Calu3 (cell line): ENCODE measurements at places on chromosomes 7 and 10.
A peak's percentile ranks its signal among the peaks of the same experiment; 100 is the strongest.

GRCh38 chr10:77138541-77138940 is 499.1 kb downstream of the KCNMA1 start:
- H3K4me3 ChIP-seq, result no peak overlapping the region
- no peak overlapping the region for H3K27ac ChIP-seq
- no peaks in the 10 kb centered on the region for H3K4me1 ChIP-seq
- no peaks in the 10 kb centered on the region for H3K36me3 ChIP-seq

GRCh38 chr10:118564652-118565051 is 30.8 kb downstream of the PRLHR start:
- no peak for DNase-seq
- peaks cover 53% of the 10 kb centered on the region for H3K27me3 ChIP-seq
- H3K36me3 ChIP-seq, result no peaks in the 10 kb centered on the region
- H3K4me1 ChIP-seq, result no peaks in the 10 kb centered on the region
- H3K4me3 ChIP-seq, result no peak overlapping the region
- H3K27ac ChIP-seq, result no peak overlapping the region

DNA sequence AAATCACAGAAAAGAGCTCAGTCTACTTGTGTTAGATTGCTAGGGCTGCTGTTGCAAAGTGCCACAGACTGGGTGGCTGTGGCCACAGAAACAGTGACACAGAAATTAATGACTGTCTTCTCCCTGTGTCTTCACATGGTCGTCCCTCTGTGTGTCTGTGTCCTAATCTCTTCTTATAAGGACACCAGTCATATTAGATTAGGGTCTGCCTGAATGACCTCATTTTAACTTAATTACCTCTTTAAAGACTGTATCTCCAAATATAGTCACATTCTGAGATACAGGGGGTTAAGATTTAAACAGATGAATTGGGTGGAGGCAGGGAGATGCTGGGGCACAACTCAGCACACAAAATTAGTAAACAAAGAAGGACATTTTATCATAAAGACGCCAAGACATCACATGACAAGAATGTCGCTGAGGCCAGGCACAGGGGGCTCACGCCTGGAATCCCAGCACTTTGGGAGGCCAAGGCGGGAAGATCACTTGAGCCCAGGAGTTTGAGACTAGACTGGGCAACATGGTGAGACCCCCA is 23.3 kb upstream of the PARD3 start:
- DNase-seq, result no peak
- H3K4me3 ChIP-seq, result no peak overlapping the region
- H3K36me3 ChIP-seq, result no peaks in the 10 kb centered on the region

GRCh38 chr7:129784783-129785684 is 167.7 kb downstream of the UBE2H start:
- H3K4me1 ChIP-seq, result peaks cover 26% of the 10 kb centered on the region
- peaks cover 87% of the 10 kb centered on the region for H3K27me3 ChIP-seq
- H3K4me3 ChIP-seq, result peak overlapping the region; percentile 66

- H3K4me3 ChIP-seq, result no peak overlapping the region
- no peak for DNase-seq
- H3K36me3 ChIP-seq, result peaks cover 15% of the 10 kb centered on the region
- no peaks in the 10 kb centered on the region for H3K27me3 ChIP-seq
Measured at GRCh38 chr10:113000442-113000841, 50.4 kb downstream of the TCF7L2 start.

DNA sequence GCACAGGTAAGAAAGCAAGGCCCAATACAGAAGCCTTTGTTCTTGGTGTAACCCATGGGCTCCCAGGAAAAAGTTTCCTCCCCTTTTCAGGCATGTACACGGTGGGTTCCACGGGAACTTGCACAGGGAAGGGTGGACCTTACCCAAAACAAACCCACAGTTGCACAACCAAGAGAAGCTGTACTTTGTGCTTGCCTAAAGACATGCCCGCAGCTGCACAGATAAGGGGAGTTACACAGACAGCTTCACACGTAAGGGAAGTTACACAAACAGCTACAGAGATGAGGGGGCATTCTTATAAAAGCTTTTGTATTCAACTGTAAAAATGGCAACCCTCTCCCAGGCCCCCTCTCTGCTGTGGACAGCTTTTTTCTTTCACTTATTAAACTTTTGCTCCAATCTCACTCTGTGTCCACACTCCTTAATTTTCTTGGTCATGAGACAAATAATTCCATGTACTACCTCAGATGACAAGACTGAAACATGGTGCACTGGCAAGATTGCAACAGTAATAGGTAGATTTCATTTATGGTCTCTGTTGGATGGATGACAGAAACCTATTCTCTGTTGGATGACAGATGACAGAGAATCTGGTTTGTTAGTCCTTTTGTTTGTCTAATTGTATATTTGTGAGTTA is 72.9 kb downstream of the ATE1 start:
- no peak overlapping the region for H3K27ac ChIP-seq
- H3K4me3 ChIP-seq, result no peak overlapping the region
- DNase-seq, result no peak
- no peaks in the 10 kb centered on the region for H3K27me3 ChIP-seq

GRCh38 chr10:38038107-38038931 is 27.8 kb downstream of the ZNF33A start:
- no peaks in the 10 kb centered on the region for H3K27me3 ChIP-seq
- H3K4me1 ChIP-seq, result no peaks in the 10 kb centered on the region
- no peak for DNase-seq
- H3K27ac ChIP-seq, result no peak overlapping the region

DNA sequence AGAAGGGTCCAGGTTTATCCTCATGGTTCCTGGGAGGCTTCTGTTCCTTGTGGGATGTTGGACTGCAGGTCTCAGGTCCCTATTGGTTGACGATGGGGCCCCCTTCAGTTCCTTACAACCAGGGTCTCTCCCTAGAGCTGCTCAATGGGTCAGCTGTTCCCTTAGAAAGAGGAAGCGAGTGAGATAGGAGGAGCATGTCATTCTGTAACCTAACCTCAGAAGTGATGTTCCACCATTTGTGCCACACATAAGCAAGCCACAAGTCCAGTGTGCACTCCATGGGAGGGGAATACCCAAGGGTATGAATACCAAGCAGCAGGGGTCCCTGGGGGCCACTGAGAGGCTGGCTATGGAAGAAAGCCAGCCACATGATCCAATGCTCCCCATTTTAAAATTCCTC is 192.7 kb downstream of the GATA3 start:
- H3K36me3 ChIP-seq, result no peaks in the 10 kb centered on the region
- no peaks in the 10 kb centered on the region for H3K27me3 ChIP-seq
- no peak overlapping the region for H3K27ac ChIP-seq
- H3K4me1 ChIP-seq, result no peaks in the 10 kb centered on the region
- no peak overlapping the region for H3K4me3 ChIP-seq
- DNase-seq, result no peak

- peak overlapping the region; percentile 60 for H3K27ac ChIP-seq
- peaks cover 10% of the 10 kb centered on the region for H3K36me3 ChIP-seq
- H3K4me1 ChIP-seq, result peaks cover 40% of the 10 kb centered on the region
- no peaks in the 10 kb centered on the region for H3K27me3 ChIP-seq
- DNase-seq, result no peak
- H3K4me3 ChIP-seq, result peak overlapping the region; percentile 44
Measured at GRCh38 chr10:99917963-99918825, 91.6 kb downstream of the DNMBP start.

GRCh38 chr10:126634347-126634746 is 36.1 kb downstream of the C10orf90 start:
- no peak for DNase-seq
- H3K4me3 ChIP-seq, result no peak overlapping the region
- H3K27me3 ChIP-seq, result peaks cover 29% of the 10 kb centered on the region
- H3K4me1 ChIP-seq, result no peaks in the 10 kb centered on the region

DNA sequence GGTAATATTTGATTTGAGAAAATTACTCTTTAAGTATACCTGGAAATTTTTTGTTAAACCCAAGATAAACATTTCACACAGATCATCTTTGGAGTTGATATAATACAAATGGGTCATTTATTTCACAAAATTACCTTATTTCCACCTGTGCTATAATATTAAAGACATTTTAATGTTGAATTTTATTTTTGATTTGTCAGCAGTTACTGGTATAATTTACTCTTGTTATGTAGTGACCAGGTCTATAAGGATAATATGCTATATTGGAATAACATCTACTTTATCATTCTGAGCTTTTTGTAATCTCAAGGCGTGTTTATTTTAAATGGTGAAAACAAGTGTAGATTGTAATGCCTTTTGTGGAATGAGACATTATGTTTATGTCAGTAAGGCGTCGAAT is 26.6 kb downstream of the PRKAR2B start:
- no peaks in the 10 kb centered on the region for H3K4me1 ChIP-seq
- no peaks in the 10 kb centered on the region for H3K27me3 ChIP-seq
- H3K27ac ChIP-seq, result no peak overlapping the region

GRCh38 chr7:16754856-16755317 is 1.3 kb downstream of the TSPAN13 start:
- peaks cover 26% of the 10 kb centered on the region for H3K36me3 ChIP-seq
- no peaks in the 10 kb centered on the region for H3K27me3 ChIP-seq
- DNase-seq, result no peak

GRCh38 chr10:49283491-49283890 is 15.5 kb upstream of the C10orf71 start:
- H3K4me3 ChIP-seq, result no peak overlapping the region
- no peaks in the 10 kb centered on the region for H3K36me3 ChIP-seq
- H3K4me1 ChIP-seq, result no peaks in the 10 kb centered on the region
- H3K27ac ChIP-seq, result no peak overlapping the region
- no peak for DNase-seq

GRCh38 chr7:42162560-42163325 is 74.3 kb downstream of the GLI3 start:
- DNase-seq, result no peak
- no peaks in the 10 kb centered on the region for H3K4me1 ChIP-seq
